ENCODE measurements at places on chromosomes 2 and 18.

- DNase-seq: no peak
Observed at GRCh38 chr2:58056192-58056916, 9.7 kb downstream of the VRK2 start.

DNA sequence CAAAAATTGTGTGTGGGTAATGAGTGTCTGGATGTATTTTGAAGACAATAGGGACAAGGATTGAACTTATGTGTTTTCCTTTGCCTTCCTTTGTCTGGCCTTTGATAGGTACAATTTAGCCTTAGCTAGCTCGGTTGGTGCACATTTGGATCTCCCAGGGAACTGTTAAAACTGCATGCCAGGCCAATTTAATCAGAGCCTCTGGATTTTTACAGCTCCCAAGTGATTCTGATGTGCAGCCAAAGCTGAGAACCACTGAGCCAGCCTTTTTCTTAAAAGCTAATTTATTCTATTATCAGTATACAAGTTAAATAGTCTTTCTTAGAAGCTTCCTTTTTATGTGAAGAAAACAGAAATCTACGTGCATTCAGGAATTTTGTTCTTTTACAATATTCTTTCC lies 25.0 kb downstream of the PLEK start:
- no peak for DNase-seq

GRCh38 chr2:78532762-78533379 lies 492.6 kb upstream of the REG3G start:
- DNase-seq: no peak

GRCh38 chr2:168935810-168936581 lies 34.9 kb downstream of the G6PC2 start:
- no peak for DNase-seq

All from activated CD4-positive, alpha-beta T cell treated with anti-CD3 and anti-CD28 coated beads, Interleukin-2, amount 50 U/mL, for 24 hours (primary cell).